Breast epithelium (tissue), 4 donors: ENCODE measurements at places on chromosomes 6 and 20. TPM values are rescaled to one million over a fixed set of nuclear protein-coding genes. Genes with fewer than 3 reads are reported as not detected.
A peak's percentile ranks its signal among the peaks of the same experiment; 100 is the strongest.

- no peak for DNase-seq
Observed at GRCh38 chr6:80469977-80470376, 363.5 kb downstream of the BCKDHB start.

DNA sequence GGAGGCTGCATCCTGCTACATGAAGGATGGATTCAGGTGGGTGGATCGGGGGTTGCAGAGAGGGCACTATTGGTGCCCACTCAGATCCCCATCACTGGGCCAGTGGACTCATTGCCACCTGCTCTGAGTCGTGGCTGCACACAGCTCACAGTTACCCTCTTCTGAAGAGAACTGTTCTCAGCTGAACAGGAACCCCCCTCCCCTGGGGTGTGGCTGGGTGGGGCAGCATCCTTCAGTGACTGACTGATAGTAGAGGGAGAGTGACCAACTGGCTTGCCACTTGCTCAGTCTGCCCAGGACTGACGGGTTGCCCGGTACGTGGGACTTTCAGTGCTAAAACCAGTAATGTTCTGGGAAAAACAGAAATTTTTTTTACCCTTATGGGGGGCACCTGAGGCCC, 494.0 kb upstream of the CHD6 start:
- DNase-seq, result no peak

DNA sequence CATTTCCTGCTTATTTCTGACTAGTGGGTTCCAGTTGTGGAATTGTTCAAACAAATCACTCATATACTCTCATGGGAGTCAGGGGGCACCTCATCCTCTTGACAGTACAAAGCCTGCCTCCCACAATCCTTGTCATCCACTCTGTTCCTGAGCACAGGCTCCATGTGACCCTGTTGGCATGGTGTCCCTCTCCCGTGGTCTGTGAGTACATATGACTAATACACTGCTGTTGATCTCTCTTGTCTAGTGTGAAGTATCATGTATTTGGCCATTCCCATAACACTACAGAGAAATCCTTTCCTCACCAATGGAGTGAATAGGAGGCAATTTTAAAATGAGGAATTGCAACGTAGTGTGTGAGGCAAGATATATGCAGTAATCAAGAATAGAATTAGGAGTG, 185.3 kb downstream of the OGFRL1 start:
- peak; percentile 33 for DNase-seq

- no peak for DNase-seq
Observed at GRCh38 chr6:159169193-159169555, at the start of gene FNDC1. Gene FNDC1 (plus strand): TSS chr6:159169400. CDS start chr6:159169597, 197 bp downstream.

GRCh38 chr20:52004715-52005114, 186.9 kb downstream of the ZFP64 start:
- DNase-seq, result no peak

DNA sequence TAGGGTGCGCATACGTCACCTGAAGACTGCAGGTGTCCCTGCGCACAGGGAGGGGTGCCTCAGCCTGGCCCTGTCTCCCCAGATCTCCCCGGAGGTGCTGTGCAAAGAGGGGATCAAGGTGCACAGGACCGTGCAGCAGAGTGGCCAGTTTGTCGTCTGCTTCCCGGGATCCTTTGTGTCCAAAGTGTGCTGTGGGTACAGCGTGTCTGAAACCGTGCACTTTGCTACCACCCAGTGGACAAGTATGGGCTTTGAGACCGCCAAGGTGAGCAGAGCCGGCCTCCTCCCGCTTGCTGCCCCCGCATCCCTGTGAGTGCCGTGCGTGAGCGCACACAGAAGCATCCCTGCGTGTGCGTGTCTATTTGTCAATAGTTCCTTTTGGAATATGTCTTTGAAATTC, 150.7 kb downstream of the DTNBP1 start:
- no peak for DNase-seq

DNA sequence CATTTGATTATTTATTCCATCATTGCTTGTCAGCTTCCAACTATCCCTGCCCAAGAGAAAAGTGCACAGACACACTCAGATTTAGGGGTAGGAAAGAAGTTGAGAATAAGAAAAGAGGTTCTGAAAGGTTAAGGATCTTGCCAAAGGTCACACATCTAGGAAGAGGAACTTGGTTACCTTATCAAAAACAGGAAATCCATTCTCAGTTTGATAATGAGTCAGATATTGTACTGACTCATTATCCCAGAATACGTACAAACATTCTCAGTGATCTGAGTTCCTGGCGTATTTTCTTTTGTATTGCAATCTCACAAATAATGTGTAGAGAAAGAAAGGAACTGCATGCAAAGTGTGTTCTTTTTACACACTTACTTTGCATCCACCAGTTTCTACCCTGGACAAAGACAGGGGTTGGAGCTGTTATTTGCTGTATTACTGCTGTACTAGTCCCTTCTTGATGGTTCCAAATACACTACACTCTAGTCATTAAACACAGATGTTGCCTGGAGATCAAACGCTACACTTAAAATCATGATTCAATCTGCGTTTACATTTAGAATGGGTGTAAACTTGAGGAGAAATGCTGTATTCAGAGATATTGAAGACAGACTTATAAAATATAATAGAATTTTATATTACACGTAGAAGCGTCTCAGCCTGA, 545.7 kb downstream of the PRKN start:
- DNase-seq, result no peak

DNA sequence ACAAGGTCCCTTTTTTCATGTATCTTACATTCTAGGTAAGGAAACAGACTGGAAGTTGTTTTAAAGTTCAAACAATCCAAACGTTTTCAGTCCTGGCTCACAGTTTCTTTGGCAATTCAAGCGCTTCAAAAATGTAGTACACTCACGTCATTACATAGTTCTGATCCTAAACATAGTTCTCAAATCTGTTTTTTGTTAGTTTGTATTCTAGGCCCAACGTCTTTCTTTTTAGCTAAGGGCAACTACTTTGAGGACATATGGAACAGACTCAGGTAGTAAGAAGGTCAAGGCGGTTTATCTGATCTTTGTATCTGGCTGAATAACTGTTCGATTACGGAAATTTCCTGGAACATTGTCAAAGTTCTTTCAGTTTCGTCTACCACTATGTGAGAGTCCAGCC, 36.9 kb upstream of the PLCB4 start:
- DNase-seq, result no peak

DNA sequence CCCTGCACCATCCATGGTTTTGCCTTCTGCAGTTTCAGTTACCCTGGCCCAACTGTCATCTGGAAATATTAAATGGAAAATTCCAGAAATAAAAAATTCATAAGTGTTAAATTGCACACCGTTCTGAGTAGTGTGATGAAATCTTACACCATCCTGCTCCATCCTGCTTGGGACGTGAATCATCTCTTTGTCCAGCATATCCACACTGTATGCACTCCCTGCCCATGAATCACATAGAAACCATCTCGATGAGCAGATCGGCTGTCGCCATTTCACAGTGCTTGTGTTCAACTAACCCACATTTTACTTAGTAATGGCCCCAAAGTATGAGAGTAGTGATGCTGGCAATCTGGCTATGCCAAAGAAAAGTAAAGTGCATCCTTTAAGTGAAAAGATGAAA, 105.9 kb upstream of the ID4 start:
- no peak for DNase-seq

Gene FAM217A
- total RNA-seq, result not detected

DNA sequence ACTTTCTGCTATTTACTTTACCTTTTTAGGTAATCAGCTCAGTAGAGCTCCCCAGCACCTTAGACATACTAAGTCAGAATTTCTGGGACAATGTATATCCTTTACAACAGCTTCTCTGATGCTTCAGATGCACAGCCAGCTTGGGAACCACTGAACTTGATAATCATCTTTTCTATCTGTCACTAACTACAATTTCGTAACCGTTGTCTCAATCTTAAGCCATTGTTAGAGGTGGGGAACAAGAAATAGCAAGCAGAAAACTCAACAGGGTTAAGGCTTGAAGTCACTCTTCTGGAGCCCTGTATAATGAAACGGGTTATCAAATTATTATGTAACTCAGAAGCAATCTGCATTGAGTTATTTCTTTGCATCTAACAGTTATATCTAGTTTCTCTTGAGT, 47.1 kb downstream of the CD109 start:
- no peak for DNase-seq

DNA sequence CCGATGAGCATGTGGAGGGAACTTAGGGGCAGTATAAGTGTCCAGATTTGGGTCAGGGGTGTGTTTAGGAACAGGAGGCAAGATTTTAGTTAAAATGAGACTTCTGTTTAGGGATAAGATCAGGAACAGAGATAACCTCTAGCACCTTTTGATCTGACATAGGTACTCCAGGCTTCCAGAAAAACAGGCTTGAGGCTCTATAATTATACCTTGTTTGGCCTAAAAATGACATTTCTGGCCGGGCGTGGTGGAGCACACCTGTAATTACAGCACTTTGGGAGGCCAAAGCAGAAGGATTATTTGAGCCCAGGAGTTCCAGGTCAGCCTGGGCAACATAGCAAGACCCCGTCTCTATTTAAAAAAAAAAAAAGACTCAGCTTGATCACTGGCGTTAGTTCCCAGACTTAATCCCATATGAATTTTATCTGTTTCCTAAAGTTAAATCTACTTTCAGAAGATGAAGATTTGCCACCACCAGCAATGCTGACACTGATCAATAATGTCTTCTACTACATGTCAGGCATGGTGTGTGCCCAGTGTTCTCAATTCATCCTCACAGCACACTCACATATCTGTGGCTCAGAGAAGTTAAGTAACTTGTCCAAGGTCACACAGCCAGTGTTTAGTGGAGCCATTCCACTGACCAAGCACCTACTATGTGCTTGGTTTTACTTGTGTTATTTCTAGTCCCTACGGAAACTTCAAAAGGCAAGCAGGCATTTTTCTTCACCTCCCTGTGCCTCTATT, 6.0 kb upstream of the TULP1 start:
- no peak for DNase-seq

GRCh38 chr6:16394632-16395031, 156.2 kb downstream of the GMPR start:
- no peak for DNase-seq
